ENCODE measurements at places on chromosomes 3 and 15.

- H3K27me3 ChIP-seq: no peaks in the 10 kb centered on the region
- no peak for DNase-seq
- H3K4me1 ChIP-seq: no peaks in the 10 kb centered on the region
- no peaks in the 10 kb centered on the region for H3K36me3 ChIP-seq
- H3K4me3 ChIP-seq: no peak overlapping the region
Observed at GRCh38 chr15:90287101-90287500, 21.6 kb downstream of the NGRN start.

GRCh38 chr15:83155942-83156341 is 48.5 kb downstream of the TM6SF1 start:
- no peaks in the 10 kb centered on the region for H3K4me1 ChIP-seq
- H3K27ac ChIP-seq: no peak overlapping the region
- no peak for DNase-seq
- peaks cover 6% of the 10 kb centered on the region for H3K36me3 ChIP-seq
- no peak overlapping the region for H3K4me3 ChIP-seq

- no peaks in the 10 kb centered on the region for H3K4me1 ChIP-seq
- no peak overlapping the region for H3K4me3 ChIP-seq
- H3K36me3 ChIP-seq: no peaks in the 10 kb centered on the region
- no peak overlapping the region for H3K27ac ChIP-seq
Observed at GRCh38 chr3:8255725-8256124, 245.9 kb upstream of the LMCD1 start.

- peaks cover 2% of the 10 kb centered on the region for H3K4me1 ChIP-seq
- no peaks in the 10 kb centered on the region for H3K36me3 ChIP-seq
- no peak for DNase-seq
- H3K27me3 ChIP-seq: no peaks in the 10 kb centered on the region
Observed at GRCh38 chr3:168034152-168034928, 61.4 kb downstream of the GOLIM4 start.

DNA sequence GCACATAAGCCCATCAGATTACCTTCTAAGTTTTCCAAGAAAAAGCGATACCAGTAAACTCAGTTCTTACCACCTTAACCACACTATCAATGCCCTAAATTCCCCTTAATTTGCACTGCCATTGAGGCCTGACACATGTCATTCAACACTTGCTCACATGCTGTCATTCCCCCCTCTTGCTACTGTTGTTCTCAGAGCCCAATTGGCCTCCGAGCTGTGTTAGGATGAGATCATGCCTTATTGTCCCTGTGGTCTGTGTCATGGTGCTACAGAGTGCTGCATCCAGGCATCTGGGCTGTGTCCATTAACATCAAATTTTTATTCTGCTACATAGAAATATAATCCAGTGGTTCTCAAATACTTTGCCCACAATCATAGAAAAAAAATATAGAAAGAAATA is 213.6 kb downstream of the SSR3 start:
- no peak for DNase-seq
- peaks cover 5% of the 10 kb centered on the region for H3K4me1 ChIP-seq
- no peak overlapping the region for H3K27ac ChIP-seq
- H3K27me3 ChIP-seq: peaks cover 27% of the 10 kb centered on the region
- no peak overlapping the region for H3K4me3 ChIP-seq
- no peaks in the 10 kb centered on the region for H3K36me3 ChIP-seq

DNA sequence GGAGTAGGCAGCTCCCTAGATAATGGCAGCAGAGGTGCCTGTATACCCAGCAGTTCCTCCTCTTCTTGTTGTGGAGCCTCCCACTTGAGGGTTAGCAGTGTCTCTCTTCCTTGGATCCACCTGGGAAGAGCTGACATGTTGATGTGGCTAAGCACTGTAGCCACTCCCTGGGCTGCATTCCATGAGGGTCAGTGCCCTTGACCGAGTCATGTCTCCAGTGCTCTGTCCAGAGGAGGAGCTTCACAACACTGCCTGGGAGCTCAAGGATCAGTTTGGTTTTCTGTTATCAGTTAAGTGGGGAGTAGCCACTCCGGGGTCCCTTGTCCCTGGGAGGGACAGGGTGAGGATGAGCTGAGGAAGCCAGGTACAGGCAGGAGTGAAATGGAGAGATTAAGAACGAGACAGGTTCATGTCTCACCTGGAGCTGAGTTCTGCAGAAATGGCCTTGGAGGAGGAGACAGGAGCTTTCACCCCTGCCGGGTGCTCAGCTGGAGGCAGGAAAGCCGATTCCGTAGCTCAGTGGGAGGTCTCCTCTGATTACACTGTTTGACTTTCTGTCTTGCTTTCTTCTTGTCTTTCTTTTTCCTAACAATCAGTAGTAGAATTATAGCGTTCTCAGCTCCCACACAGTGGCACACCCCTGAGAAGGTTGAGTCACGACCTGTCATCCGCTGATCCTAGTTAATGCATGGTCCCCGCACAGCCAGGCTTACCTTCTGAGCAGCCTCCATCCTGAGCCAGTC is 57.9 kb upstream of the SEC22A start:
- H3K36me3 ChIP-seq: peaks cover 18% of the 10 kb centered on the region
- peaks cover 8% of the 10 kb centered on the region for H3K4me1 ChIP-seq
- H3K4me3 ChIP-seq: no peak overlapping the region
- no peak overlapping the region for H3K27ac ChIP-seq

- no peak overlapping the region for H3K4me3 ChIP-seq
- H3K27me3 ChIP-seq: no peaks in the 10 kb centered on the region
- no peaks in the 10 kb centered on the region for H3K36me3 ChIP-seq
- no peak overlapping the region for H3K27ac ChIP-seq
Observed at GRCh38 chr3:68485051-68485450, 447.3 kb downstream of the TAFA4 start.

- peak overlapping the region; percentile 74 for H3K4me3 ChIP-seq
- DNase-seq: no peak
- peaks cover 88% of the 10 kb centered on the region for H3K4me1 ChIP-seq
- peak overlapping the region; percentile 83 for H3K27ac ChIP-seq
Observed at GRCh38 chr3:11640009-11640673, 3.6 kb downstream of the VGLL4 start.

GRCh38 chr3:141275511-141275910 is 43.9 kb downstream of the PXYLP1 start:
- H3K27ac ChIP-seq: no peak overlapping the region
- H3K4me3 ChIP-seq: no peak overlapping the region
- no peak for DNase-seq
- no peaks in the 10 kb centered on the region for H3K27me3 ChIP-seq

DNA sequence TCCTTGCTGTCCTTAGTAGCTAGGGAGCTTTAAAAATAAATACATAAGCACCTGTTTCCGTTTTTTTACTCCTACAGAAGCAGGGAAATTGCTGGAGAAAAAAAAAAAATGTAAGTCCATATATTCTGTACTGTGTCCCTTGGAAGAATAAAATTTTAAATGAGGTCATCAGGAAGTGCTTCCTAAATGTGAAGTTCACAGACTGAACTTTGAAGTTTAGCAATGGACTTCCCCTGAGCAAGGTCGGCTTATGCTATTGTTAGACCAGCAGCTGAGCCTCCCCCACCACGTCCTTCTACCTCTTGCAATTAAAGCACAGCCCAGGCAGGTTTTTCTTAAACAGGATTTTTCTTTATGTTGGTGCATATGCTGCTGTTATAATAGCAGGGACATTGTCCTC is 26.3 kb downstream of the LIPC start:
- DNase-seq: no peak
- peak overlapping the region; percentile 57 for H3K27ac ChIP-seq
- peaks cover under 1% of the 10 kb centered on the region for H3K36me3 ChIP-seq
- no peak overlapping the region for H3K4me3 ChIP-seq

DNA sequence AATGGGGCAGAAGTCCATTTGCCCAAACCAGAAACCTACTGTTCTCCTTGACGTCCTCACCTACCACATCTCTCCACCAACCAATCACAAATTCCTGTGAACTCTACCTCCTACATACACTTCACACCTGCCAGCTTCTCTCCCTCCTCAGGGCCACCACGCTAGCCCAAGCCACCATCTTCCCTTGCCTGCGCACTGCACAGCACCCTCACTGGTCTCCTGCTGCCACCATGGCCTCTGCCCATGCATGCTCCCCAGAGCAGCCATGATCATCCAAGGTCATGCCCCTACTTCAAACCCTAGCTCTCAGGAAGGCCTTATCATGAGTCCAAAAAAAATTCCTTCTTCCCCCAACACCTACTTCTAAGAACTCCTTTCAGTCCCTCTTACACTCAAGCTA is 1.1 kb upstream of the EPHB3 start:
- H3K27ac ChIP-seq: peak overlapping the region; percentile 85
- peaks cover 4% of the 10 kb centered on the region for H3K36me3 ChIP-seq
- peak overlapping the region; percentile 76 for H3K4me3 ChIP-seq

DNA sequence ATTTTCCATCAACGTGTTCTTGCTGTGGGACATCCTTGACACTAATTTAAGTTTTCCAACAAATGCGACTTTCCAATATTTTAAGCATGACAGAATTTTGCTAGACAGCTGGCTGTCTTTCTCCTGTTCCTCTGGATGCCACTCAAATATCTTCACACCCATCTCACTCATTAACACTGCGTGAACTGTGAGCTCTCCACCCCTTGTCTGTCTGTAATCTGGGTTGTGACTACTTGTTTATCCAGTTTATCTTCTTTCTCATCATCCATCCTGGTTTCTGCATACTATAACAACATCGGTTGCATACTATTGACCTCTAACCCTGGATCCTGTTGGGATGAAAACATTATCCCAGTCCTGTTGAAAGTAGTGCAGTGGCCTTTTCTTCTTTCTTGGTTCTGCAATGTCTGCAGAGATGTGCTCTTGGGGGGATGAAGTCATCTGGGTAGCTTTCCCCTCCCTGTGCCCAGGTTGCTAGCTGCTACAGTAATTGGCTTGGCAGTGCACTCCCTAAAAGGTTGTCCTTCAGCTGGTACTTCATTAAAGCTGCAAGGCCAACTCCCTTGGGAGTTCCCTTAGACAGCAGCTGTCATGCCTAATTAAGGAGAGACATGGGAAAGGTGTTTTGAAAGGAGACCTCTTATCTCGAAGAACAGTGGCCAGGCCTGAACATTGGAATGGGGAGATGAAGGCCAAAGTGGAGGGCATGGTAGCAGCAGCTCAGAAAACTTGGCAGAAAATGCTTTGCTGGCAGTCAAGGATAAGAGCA is 24.7 kb downstream of the KAT2B start:
- no peak overlapping the region for H3K27ac ChIP-seq
- H3K36me3 ChIP-seq: peaks cover 3% of the 10 kb centered on the region
- peaks cover 74% of the 10 kb centered on the region for H3K4me1 ChIP-seq
- no peak overlapping the region for H3K4me3 ChIP-seq
- no peak for DNase-seq
- H3K27me3 ChIP-seq: no peaks in the 10 kb centered on the region

DNA sequence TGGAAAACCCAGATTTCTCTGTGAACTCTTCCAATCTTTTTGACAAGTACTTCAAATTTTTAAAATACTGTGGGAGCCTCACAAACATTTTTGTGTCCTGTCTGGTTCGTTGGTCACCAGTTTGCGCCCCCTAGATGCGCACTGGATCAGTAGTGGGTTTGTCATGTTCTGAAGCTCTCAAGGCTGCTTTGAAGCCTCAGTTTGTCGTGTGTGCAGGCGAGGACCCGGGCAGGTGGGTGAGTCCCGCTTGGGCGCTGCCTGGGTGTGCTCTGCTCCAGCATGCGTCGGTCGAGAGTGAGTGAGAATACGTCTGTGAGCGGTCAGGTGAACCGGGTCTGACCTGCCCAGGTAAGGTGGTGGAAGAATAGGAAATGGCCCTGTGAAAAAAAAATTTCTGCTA is 17.3 kb upstream of the AEN start:
- H3K36me3 ChIP-seq: peaks cover 12% of the 10 kb centered on the region
- H3K27ac ChIP-seq: peak overlapping the region; percentile 32
- no peak for DNase-seq
- peak overlapping the region; percentile 59 for H3K4me3 ChIP-seq
- peaks cover 24% of the 10 kb centered on the region for H3K4me1 ChIP-seq

DNA sequence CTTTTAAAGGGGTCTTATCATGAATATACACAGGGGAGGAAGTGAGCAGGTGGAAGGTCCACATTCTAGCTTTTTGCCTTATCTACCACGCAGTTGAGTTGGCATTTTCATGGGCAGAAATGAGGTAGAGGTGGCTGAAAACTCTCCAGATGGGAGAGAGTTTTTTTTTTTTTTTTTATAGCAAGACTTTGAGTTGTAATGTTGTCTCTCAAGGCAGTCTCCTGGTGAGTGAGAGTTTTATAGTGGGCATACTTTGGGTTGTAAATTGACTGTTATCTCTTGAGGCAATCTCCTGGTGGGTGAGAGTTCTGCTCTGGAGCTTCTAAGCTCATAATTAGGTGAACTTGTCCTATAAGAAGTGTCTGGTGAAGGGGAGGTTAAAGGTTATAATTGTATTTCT is 191.7 kb upstream of the NAALADL2 start:
- no peaks in the 10 kb centered on the region for H3K4me1 ChIP-seq
- no peak for DNase-seq
- H3K4me3 ChIP-seq: no peak overlapping the region
- no peaks in the 10 kb centered on the region for H3K27me3 ChIP-seq
- no peak overlapping the region for H3K27ac ChIP-seq

GRCh38 chr15:84976746-84977345 is 4.8 kb upstream of the PDE8A start:
- DNase-seq: no peak
- no peaks in the 10 kb centered on the region for H3K36me3 ChIP-seq
- H3K4me1 ChIP-seq: peaks cover 8% of the 10 kb centered on the region
- no peak overlapping the region for H3K27ac ChIP-seq
- no peak overlapping the region for H3K4me3 ChIP-seq

DNA sequence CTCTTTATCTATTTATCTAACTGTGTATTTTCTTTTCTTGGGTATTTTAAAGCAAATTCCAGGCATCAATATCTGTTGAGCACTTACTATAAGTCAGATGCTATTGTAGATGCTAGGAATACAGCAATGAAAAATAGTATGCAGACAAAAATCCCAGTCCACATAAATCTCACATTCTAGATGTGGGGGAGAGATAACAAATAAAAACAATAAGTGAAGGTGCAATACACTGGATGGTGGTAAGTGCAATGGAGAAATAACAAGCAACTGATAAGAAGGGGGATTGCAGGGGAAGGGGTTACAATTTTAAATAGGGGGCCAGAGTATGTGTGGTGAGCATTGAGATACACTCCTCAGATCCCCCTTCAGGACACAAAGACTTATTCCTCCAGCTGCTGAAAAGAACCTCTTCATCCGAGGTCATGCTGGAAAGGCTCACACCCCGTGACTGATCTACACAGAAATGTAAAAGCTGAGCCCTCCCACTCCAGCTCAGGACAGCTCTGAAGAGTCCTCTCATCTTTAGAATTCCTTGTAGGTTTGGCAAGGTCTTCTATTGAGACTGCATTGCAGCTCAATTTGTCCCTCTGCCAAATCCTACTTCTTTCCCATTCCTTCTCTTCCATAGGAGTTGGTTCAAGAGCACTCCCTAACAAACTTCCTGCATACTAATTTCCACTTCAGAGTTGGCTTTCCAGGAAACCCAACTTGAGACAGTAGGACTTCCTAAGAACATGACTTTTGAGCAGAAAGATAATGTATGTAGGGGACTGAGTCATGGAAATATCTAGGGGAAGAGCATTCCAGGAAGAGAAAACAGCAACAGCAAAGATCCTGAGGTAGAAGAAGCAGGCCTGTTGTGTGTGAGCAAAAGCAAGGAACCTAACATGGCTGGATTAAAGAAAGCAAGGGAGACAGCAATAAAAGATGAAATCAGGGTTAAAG is 8.1 kb upstream of the SCG3 start:
- DNase-seq: no peak
- H3K27me3 ChIP-seq: peaks cover 4% of the 10 kb centered on the region
- H3K27ac ChIP-seq: no peak overlapping the region
- H3K36me3 ChIP-seq: no peaks in the 10 kb centered on the region
- no peaks in the 10 kb centered on the region for H3K4me1 ChIP-seq

GRCh38 chr3:28212681-28213080 is 28.7 kb upstream of the CMC1 start:
- no peak overlapping the region for H3K4me3 ChIP-seq
- H3K27ac ChIP-seq: no peak overlapping the region
- H3K36me3 ChIP-seq: no peaks in the 10 kb centered on the region
- H3K27me3 ChIP-seq: no peaks in the 10 kb centered on the region
- H3K4me1 ChIP-seq: peaks cover 29% of the 10 kb centered on the region

GRCh38 chr3:172622156-172622555 is 88.7 kb downstream of the NCEH1 start:
- H3K4me1 ChIP-seq: peaks cover 7% of the 10 kb centered on the region
- no peak for DNase-seq
- no peak overlapping the region for H3K27ac ChIP-seq
- no peaks in the 10 kb centered on the region for H3K27me3 ChIP-seq
